ENCODE measurements at places on chromosomes 7 and 10. TPM values are rescaled to one million over a fixed set of nuclear protein-coding genes. Genes with fewer than 3 reads are reported as not detected.

DNA sequence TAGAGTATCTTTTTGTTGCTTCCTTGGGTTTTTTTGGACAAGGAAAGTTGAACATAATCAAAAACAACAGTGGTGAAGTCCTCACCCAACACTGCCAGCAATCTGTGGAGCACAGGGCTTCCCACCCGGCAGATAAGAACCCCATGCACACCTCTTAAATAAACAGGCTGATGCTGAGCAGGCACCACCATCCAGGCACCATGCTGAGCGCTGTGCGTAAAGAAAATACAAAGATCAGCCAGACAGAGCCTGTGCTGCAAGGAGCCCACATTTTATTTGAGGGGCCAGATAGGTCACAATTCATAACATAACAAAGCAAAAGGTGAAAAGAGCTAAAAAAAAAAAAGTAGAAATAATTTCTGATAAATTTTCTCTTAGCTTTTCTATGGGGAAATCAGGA, 231.2 kb downstream of the PTPRN2 start:
- no peaks in the 10 kb centered on the region for H3K27me3 ChIP-seq
- no peaks in the 10 kb centered on the region for H3K36me3 ChIP-seq
- no peaks in the 10 kb centered on the region for H3K4me1 ChIP-seq
- H3K27ac ChIP-seq: no peak overlapping the region

KNDC1 gene
- total RNA-seq: 4.6 TPM

- no peaks in the 10 kb centered on the region for H3K4me1 ChIP-seq
- DNase-seq: no peak
- H3K27ac ChIP-seq: no peak overlapping the region
- H3K27me3 ChIP-seq: no peaks in the 10 kb centered on the region
- H3K36me3 ChIP-seq: no peaks in the 10 kb centered on the region
- no peak overlapping the region for H3K4me3 ChIP-seq
Observed at GRCh38 chr10:12162927-12163326, 32.8 kb downstream of the NUDT5 start.

- H3K36me3 ChIP-seq: no peaks in the 10 kb centered on the region
- no peaks in the 10 kb centered on the region for H3K4me1 ChIP-seq
- DNase-seq: no peak
Observed at GRCh38 chr7:32481921-32482320, 8.3 kb downstream of the LSM5 start.

CYCS gene
- total RNA-seq: 25.6 TPM

DNA sequence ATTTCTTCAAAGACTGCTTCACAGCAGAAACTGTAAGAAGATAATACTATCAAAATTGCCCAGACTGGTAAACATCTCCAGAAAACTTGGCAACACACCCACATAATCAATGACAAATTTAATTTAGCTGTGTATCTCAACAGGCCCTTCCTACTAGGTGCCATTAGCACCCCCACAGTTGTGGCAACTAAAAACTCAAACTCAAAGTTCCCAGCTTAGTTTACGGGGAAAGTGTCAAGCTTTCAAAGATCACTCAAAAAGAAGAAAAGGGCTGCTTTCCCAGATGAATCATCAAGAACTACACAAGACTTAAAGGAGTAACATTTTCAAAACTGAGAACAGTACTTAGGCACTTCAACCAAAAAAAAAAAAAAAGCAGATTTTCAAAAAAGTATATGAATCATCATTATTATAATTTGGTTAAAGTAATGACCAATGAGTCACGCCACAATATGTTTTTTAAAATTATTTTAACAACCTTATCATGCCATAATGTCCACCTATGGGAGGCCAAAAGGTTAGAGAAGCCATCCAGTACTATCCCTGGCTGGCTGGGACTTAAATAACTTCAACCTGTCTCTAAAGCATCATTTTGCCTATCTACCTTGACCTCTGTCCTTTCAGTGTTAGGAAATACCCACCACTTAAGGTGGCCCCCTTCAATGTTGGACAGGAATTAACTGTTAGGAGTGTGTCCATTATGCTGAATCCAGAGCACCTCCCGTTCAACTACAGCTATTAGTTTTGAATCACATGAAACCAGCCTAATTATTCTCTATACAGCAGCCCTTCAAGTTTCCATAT, 90.8 kb downstream of the ZFAND4 start:
- no peaks in the 10 kb centered on the region for H3K36me3 ChIP-seq
- H3K27ac ChIP-seq: no peak overlapping the region
- no peaks in the 10 kb centered on the region for H3K4me1 ChIP-seq
- H3K4me3 ChIP-seq: no peak overlapping the region

- no peaks in the 10 kb centered on the region for H3K4me1 ChIP-seq
- no peak overlapping the region for H3K4me3 ChIP-seq
- H3K27ac ChIP-seq: no peak overlapping the region
- no peaks in the 10 kb centered on the region for H3K27me3 ChIP-seq
Observed at GRCh38 chr7:29276199-29276598, 81.6 kb downstream of the CHN2 start.

- H3K36me3 ChIP-seq: no peaks in the 10 kb centered on the region
- H3K4me3 ChIP-seq: no peak overlapping the region
- H3K27me3 ChIP-seq: no peaks in the 10 kb centered on the region
- H3K27ac ChIP-seq: no peak overlapping the region
- no peak for DNase-seq
Observed at GRCh38 chr7:65503434-65504152, 129.9 kb downstream of the ZNF92 start.

DNA sequence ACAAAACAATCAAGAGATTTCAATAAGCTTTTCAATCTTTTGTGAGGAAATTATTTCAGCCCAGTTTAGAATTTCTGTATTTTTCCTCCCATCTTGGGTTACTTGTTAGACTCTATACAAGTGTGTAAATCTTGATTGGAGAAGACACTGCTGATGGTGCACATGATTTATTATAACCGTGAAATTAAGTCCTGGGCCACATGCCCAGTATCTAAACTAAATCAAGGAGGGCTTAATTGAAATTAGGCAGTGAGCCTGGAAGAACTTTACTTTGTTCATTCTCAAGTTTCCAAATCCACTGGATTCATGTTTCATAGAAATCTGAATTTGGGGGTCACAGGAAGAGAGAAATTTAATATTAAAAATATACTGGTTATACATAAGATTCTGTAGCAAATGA, 44.5 kb downstream of the CSTF2T start:
- no peak for DNase-seq
- H3K4me3 ChIP-seq: no peak overlapping the region
- no peak overlapping the region for H3K27ac ChIP-seq
- no peaks in the 10 kb centered on the region for H3K36me3 ChIP-seq
- no peaks in the 10 kb centered on the region for H3K4me1 ChIP-seq
- no peaks in the 10 kb centered on the region for H3K27me3 ChIP-seq

VCL gene
- total RNA-seq: 173 TPM

KCP gene
- 3.5 TPM for total RNA-seq

RBM20 gene
- 0.88 TPM for total RNA-seq

GRCh38 chr10:111879969-111880368, 303.6 kb downstream of the GPAM start:
- no peaks in the 10 kb centered on the region for H3K36me3 ChIP-seq
- no peak overlapping the region for H3K27ac ChIP-seq
- no peak overlapping the region for H3K4me3 ChIP-seq
- no peak for DNase-seq
- no peaks in the 10 kb centered on the region for H3K27me3 ChIP-seq
- H3K4me1 ChIP-seq: no peaks in the 10 kb centered on the region

DNA sequence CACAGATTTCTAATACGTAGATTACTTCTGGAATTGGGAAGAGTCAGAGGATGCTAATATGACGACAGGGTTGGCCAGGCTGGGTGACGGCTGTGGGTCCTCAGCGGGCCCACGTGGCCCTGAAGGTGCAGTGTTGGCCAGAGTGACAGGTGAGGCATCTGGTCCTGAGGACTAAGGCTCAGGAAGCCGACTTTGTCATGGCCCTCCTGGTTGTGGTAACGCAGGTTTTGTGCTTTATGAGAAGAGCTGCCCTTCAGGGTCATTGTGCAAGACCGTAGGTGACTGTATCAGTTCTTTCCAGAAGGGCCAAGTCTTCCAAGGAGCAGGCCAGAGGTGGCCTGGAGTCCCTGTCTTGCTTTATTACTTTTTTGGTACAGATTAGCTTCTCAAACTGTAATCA, 2.5 kb downstream of the EIF3B start:
- no peak for DNase-seq
- no peak overlapping the region for H3K27ac ChIP-seq
- H3K4me3 ChIP-seq: no peak overlapping the region

DNA sequence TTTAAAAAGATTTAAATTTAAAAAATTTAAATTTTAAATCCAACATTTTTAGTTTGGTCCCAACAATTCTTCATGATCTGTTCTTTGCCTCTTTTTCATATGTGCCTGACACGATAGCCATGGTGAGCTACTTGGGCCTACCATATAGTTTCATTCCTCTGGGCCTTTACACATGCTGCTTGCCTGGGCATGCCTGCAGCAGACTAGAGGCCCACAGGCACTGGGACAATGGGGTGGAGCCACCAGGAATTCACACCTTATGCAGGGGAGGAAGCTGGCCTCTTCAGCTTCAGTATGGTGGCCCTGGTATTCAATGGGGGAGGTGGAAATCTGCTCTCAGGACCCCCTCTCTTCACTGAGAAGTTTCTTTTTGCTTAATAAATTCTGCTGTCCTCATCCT, 37.8 kb upstream of the ZNF365 start:
- no peaks in the 10 kb centered on the region for H3K4me1 ChIP-seq
- no peak for DNase-seq
- H3K4me3 ChIP-seq: no peak overlapping the region
- H3K27me3 ChIP-seq: no peaks in the 10 kb centered on the region
- no peaks in the 10 kb centered on the region for H3K36me3 ChIP-seq

DNA sequence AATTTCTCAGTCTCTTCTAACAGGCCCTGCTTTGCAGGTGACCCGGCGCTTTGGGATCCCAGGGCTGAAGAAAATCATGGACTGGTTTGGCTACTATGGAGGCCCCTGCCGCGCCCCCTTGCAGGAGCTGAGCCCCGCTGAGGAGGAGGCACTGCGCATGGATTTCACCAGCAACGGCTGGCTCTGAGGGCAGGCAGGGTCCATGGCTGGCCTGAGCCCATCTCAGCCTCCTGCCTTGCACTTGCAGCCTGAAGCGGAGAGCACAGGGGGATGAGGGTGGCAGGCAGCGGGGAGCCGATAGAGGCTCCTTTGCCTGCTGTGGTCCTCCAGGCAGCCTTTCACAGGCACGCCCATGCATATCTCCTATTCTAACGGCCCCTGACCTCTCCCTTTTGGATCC, 21.8 kb downstream of the MORN4 start:
- H3K27me3 ChIP-seq: no peaks in the 10 kb centered on the region
- no peak overlapping the region for H3K4me3 ChIP-seq
- H3K36me3 ChIP-seq: no peaks in the 10 kb centered on the region
- no peaks in the 10 kb centered on the region for H3K4me1 ChIP-seq

- DNase-seq: no peak
- H3K27ac ChIP-seq: no peak overlapping the region
- H3K36me3 ChIP-seq: no peaks in the 10 kb centered on the region
- H3K27me3 ChIP-seq: no peaks in the 10 kb centered on the region
- H3K4me1 ChIP-seq: no peaks in the 10 kb centered on the region
Observed at GRCh38 chr7:77771901-77772300, 26.3 kb downstream of the TMEM60 start.

GRCh38 chr7:9778367-9778766, 1195.3 kb upstream of the PHF14 start:
- DNase-seq: no peak
- no peaks in the 10 kb centered on the region for H3K36me3 ChIP-seq
- H3K4me3 ChIP-seq: no peak overlapping the region
- H3K4me1 ChIP-seq: no peaks in the 10 kb centered on the region

DNA sequence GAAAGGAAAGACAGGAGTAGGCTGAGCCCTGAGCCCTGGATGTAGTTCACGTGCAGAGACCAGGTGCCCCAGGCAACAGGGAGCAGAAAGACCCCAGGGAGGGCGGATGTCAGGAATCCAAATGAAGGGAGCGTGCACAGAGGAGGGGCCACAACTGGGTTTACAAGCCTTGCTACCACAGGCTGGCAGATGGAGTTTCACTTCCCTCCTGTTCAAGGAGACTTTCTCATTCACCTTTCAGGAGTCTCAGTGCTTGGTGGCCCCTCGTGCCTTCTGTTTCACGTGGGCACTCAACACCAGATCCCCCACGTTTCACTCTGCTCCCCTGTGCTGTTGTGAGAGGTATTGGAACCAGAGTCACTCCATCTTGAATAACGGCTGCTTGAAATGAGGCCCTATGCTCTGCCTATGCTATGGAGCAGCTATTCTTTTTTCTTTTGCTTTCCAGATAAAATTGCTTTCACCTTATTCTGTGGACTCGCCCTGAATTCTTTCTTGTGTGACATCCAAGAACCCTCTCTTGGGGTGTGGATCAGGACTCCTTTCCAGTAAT, 601.4 kb upstream of the IGFBP3 start:
- no peak overlapping the region for H3K27ac ChIP-seq
- no peaks in the 10 kb centered on the region for H3K27me3 ChIP-seq
- no peaks in the 10 kb centered on the region for H3K4me1 ChIP-seq
- no peak for DNase-seq
- H3K36me3 ChIP-seq: no peaks in the 10 kb centered on the region
- H3K4me3 ChIP-seq: no peak overlapping the region

DNA sequence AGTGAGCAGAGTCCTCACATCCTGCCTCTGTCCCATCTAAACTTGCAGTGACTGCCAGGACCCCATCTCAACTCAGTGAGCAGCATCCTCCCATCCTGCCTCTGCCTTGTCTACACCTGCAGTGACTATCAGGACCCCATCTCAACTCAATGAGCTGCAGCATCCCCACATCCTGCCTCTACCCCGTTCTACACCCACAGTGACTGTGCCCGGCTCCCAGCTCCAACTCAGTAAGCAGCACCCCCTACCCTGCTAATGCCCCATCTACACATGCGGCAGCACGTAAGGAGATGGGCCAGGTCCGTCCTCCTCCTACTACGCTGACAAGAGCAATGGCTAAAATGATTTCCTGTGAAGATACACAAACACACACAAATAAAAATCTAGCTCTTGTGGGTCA, 65.5 kb downstream of the TNS3 start:
- H3K4me3 ChIP-seq: no peak overlapping the region
- H3K4me1 ChIP-seq: peaks cover 26% of the 10 kb centered on the region
- H3K27ac ChIP-seq: no peak overlapping the region
- no peaks in the 10 kb centered on the region for H3K27me3 ChIP-seq

MSS51 gene
- 7.3 TPM for total RNA-seq

DNA sequence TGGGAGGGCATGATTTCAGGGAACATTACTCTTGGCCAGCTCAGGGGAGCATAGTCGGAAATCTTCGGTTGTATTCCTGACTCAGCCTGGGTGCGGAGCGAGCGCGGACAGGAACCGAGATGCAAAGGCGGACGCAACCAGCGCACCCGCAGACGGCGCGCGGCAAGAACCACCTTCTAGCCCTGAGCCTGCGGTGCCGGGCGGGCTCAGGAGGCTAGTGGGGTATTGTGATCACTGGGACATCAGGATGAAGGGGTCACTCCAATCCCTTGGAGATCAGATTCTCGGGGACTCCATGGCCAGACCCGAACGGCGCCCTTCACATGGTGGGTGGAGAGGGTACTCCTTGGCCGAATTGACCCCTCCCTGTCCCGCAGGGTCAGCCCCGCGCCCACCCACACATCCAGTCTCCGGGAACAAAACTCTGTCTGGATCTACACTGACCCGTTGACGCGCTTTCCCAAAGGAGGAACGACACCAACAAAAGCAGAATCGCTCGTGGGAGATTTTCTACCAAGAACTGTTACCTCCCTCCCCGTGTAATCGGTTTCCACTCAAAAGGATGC, 730.5 kb downstream of the ZWINT start:
- no peaks in the 10 kb centered on the region for H3K27me3 ChIP-seq
- H3K4me3 ChIP-seq: peak overlapping the region; percentile 18

DEPP1 gene
- 8.2 TPM for total RNA-seq

AGR2 gene
- total RNA-seq: not detected

GRCh38 chr10:29370097-29371092, 81.5 kb downstream of the LYZL1 start:
- no peak overlapping the region for H3K27ac ChIP-seq
- no peaks in the 10 kb centered on the region for H3K36me3 ChIP-seq
- DNase-seq: no peak
- H3K4me1 ChIP-seq: no peaks in the 10 kb centered on the region
- no peak overlapping the region for H3K4me3 ChIP-seq
- H3K27me3 ChIP-seq: no peaks in the 10 kb centered on the region
